GM23338 (cell line): ENCODE measurements at places on chromosomes 4 and X. TPM values are rescaled to one million over a fixed set of nuclear protein-coding genes. Genes with fewer than 3 reads are reported as not detected.
A peak's percentile ranks its signal among the peaks of the same experiment; 100 is the strongest.

DNA sequence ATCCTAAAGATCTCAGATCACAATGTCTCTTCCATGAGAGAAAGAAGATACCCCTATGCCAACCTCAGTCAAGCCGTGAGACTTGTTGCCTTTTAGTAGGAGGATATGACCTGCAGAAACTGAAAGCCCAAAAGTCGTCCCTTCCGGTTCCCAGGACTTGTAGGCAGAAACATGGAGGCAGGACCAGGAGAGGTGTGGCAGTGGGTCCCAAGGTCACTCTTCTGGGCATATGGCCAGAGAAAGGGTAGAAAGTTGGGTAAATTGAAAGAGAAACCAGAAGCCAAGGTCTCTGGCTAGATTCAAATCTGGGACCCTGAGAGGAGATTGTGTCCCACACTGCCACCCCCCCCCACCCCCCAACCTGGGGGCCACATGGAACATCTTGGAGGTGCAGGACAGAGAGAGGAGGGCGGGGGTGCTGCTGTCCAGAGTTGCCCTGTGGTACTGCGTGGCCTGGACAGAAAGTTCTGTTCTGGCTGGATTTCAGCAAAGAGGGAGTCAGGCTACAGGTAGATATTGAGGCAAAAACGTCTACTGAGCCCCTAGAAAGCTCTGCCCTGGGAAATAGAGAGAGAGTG lies 55.4 kb downstream of the DDX3X start:
- no peak overlapping the region for H3K4me3 ChIP-seq
- no peaks in the 10 kb centered on the region for H3K27me3 ChIP-seq
- H3K4me1 ChIP-seq, result peaks cover 3% of the 10 kb centered on the region; the same call in 1 of the 2 replicates

Gene CLCN4
- 4.9 and 5.0 TPM in 2 replicates for total RNA-seq

DNA sequence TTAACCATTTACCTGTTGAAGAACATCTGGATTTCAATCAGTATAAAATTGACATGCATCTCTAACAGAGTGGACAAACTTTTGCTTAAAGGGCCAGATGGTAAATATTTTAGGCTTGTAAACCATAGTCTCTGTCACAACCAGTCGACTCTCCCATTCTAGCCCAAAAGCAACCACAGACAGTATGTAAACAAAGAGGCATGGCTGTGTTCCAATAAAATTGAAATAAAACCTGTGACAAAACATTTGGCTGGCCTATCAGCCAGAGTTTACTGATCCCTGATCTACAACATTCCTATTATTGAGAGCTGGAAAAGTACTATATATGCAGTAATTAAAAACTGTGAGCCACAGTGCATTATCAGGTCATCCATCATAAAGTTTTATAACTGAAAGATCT lies 3.2 kb downstream of the CENPC start:
- DNase-seq, result no peak
- 0 out of 2 replicates have a peak, but pooled peaks cover 5% of the 10 kb centered on the region for H3K4me1 ChIP-seq
- peaks cover 15% of the 10 kb centered on the region; the same call in 1 of the 2 replicates for H3K36me3 ChIP-seq
- no peak overlapping the region for H3K4me3 ChIP-seq

DNA sequence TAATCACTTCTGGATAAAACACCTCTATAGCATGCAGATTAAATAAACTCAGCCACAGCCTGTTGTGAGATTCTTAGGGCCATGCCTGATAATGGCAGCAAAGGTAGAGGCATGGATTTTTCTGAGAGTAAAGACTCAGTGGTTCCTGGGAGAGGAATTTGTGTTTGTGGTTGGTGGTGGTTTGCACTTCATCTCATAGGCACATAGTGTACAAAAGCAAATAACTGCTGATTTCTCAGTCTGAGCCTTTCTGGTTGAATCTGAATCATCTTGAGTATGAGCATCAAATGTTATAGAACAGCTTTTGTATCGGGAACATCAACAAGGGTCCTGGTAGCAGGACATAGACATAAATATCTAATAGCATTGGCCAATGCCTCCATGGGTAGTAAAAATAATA lies 274.3 kb downstream of the FRMPD4 start:
- H3K36me3 ChIP-seq, result no peaks in the 10 kb centered on the region
- DNase-seq, result no peak
- no peaks in the 10 kb centered on the region for H3K4me1 ChIP-seq
- no peaks in the 10 kb centered on the region for H3K27me3 ChIP-seq
- H3K27ac ChIP-seq, result no peak overlapping the region

GRCh38 chr4:55736605-55737183 lies 82.9 kb upstream of the EXOC1L start:
- no peak overlapping the region for H3K4me3 ChIP-seq
- peak; percentile 37 for DNase-seq
- no peaks in the 10 kb centered on the region for H3K36me3 ChIP-seq
- no peak overlapping the region for H3K27ac ChIP-seq

- H3K4me3 ChIP-seq, result peak overlapping the region; percentile 6; the same call in 1 of the 2 replicates
- peaks cover 84% of the 10 kb centered on the region for H3K4me1 ChIP-seq
- peak overlapping the region; percentile 46 for H3K27ac ChIP-seq
- H3K36me3 ChIP-seq, result no peaks in the 10 kb centered on the region
- DNase-seq, result peak; percentile 40
These were observed 96.1 kb downstream of the AFF1 start for GRCh38 chr4:87030755-87031441.

GRCh38 chr4:92236877-92237276 lies 66.9 kb upstream of the GRID2 start:
- no peak overlapping the region for H3K4me3 ChIP-seq
- no peak overlapping the region for H3K27ac ChIP-seq
- H3K27me3 ChIP-seq, result peaks cover 53% of the 10 kb centered on the region
- no peak for DNase-seq
- H3K4me1 ChIP-seq, result no peaks in the 10 kb centered on the region

GRCh38 chrX:2955281-2955680 lies 26.1 kb upstream of the ARSD start:
- peaks cover 1% of the 10 kb centered on the region; the same call in 1 of the 2 replicates for H3K4me1 ChIP-seq
- no peak for DNase-seq
- no peak overlapping the region for H3K27ac ChIP-seq
